NAMALWA (cell line): ENCODE measurements at places on chromosomes 4 and X.

DNA sequence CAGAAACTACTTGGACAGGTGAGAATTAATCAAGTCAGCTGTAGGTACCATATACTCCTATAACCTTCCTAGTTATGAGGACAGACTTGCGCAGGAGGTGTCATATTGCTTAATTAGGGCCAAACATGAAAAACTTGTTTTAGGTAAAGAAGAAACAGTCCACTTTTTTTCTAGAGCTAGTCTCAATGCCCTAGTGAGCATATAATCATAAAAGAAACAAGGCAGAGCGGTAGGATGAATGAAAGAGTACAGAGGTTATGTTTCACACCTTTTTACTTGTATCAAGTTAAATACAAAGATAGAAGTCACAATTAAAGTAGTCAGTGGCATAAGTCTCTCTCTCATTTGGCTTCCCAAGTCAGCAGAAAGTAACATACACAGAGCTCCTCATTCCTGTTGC, 88.9 kb downstream of the RPS6KA6 start:
- no peak for DNase-seq

- peak; percentile 84 for DNase-seq
Observed at GRCh38 chr4:163484906-163485305, 9.6 kb upstream of the TMA16 start.

- DNase-seq = no peak
Observed at GRCh38 chr4:144584428-144584827, 61.5 kb upstream of the HHIP start.

- DNase-seq = no peak
Observed at GRCh38 chrX:10602646-10603045, 17.7 kb downstream of the MID1 start.

DNA sequence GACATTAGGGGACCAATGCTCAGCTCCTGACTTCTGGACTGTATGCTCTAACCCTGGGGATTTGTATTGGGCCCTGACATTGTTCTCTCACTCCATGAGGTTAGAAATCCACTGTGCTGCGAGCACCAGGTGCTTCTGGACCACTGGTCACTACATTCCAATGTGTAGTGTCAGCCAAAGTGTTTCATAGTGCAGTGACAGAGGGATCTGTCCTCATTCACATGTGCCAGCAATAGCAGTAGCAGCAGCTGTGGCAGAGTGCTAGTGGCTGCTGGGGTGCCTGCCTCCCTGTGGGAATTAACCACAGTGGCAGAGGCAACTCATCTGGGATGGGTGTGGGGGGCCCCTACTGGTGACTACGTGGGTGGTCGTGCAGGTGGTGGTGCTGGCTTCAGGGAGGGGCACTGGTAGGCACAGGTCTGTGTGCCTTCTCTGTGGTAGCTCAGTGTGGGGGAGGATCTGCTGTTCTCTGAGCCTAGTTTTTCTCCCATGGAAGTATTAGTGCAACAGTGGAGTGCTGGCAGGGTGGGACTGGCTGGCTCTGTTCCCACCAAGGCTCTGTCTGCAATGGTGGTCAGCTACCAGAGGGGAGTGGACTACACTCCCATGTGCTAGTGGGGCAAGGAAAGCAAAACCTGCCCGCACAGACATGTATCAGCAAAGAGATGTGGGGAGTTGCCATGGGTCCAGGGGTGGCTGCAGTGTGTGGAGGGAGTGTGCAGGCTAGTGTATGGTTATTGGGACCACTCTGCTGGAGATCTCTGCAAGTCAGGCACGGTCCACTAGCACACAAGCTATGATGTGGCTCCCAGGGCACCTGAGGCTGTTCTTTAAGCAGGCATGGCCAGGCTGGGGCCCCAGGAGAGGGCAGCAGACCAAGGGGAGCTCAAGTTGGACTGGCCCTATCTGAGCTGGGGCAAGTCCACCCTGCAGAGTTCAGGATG, 78.5 kb downstream of the SCLT1 start:
- no peak for DNase-seq

GRCh38 chr4:26020083-26020668, 106.2 kb downstream of the SMIM20 start:
- DNase-seq = peak; percentile 41

- DNase-seq = peak; percentile 23
Observed at GRCh38 chr4:7960790-7961655, 21.4 kb upstream of the AFAP1 start.

DNA sequence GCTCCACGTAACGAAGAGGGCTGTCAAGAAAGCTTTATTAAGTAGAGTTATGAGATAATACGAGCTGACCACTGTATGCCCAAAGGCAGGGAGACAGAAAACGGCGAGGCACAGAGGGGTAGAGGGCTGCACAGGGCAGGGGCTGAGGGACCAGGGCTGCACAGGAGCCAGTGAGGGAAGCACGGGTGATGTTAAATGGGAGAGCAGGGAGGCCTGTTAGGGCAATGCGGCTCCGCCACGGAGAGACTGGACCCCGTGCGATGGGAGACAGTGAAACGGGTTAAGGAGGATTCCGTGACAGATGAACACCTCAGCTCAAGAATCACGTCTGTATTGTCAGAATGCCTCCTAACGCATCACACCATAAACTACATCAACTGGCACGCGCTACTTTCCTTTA, 25.1 kb downstream of the FAT1 start:
- no peak for DNase-seq

- no peak for DNase-seq
Observed at GRCh38 chr4:72496119-72496518, 72.9 kb downstream of the ADAMTS3 start.

DNA sequence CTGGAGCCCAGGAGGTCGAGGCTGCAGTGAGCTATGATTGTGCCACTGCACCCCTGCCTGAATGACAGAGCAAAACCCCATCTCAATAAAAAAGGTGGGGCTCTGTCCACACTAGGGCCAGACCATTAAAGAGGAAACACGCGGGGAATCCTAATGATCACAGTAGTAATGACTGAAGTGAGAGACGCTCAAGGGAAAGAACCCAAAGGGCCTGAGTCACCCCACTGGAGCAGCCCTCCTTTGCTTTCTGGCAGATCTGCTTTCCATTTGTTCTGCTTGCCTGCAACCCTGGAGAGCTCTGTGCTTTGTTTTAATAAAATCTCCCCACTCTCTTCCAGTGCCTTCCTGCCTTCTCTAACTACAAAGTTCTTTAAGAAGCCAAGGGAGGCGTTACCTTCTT, 5.0 kb downstream of the TFDP3 start:
- DNase-seq = no peak

- no peak for DNase-seq
Observed at GRCh38 chr4:35963974-35964515, 280.3 kb downstream of the ARAP2 start.

DNA sequence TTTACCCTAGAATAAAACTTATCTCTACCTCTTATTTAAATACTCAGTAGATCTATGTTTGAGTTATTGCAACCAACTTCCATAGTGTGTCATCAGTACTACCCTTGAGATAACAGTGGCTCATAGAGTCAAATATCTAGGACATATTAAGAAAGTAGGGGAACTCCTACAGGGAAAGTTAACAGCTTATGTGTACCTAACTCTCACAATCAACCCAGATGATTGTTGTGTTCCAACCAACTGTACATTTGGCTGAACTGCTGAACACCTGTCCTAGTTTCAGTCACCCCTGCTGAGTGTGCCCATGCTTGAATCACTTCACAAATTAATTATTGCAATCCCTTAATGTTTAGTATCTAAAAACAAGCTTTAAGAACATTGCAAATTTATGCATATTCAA, 244.2 kb upstream of the GRID2 start:
- no peak for DNase-seq

DNA sequence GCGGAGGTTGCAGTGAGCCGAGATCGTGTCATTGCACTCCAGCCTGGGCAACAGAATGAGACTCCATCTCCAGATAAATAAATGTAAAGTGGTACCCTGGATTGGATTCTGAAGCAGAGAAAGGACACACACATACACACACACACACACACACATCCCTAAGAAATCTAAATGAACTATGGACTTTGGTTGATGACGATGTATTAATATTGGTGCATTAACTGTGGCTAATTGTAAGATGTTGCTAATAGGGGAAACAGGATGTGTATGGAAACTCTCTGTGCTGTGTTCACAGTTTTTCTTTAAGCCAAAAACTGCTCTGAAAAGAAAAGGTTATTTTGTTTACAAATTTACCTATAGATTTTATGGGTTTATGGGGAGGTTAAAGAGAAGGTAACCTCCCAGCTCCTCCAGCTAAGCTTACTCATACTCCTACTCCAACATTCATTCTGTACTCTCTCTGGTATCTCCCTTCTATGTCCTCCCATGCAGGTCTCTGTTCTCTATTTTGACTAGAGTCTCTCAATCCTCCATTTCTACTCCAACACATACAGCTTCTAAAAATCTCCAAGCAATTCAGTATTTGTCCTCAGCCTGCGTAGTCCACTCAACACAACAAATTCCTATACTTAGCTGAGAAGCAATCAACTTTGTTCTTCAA, 46.5 kb upstream of the RELL1 start:
- DNase-seq = no peak
